Kidney (tissue), 22 donors: ENCODE measurements at places on chromosomes 6 and 20.

GRCh38 chr6:143959927-143960326 lies 48.1 kb downstream of the PLAGL1 start:
- DNase-seq, result no peak

DNA sequence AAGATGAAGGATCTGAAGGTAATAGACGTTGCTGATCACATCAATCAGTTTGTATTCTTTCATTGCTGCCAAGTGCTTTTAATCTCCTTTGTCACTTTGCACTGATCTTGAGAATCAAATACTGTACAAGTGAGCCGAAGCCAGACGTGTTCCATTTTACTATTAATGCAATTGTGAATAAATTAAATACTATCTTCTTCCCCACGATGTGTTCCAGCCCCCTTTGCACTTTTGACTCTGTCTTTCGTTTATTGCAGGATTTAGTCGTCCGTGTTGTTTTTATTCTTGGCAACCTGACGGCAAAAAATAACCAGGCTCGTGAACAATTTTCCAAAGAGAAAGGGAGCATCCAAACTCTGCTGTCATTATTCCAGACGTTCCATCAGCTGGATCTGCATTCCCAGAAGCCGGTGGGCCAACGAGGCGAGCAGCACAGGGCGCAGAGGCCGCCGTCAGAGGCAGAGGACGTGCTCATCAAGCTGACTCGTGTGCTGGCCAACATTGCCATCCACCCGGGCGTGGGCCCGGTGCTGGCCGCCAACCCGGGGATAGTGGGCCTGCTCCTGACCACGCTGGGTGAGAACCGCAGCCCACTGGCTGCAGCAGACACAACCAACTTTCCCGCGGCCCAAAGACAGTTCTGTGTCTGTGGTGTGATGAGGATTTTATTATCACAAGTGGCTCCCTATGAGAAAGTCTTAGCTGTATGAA lies 104.7 kb downstream of the ARMC2 start:
- no peak for DNase-seq

DNA sequence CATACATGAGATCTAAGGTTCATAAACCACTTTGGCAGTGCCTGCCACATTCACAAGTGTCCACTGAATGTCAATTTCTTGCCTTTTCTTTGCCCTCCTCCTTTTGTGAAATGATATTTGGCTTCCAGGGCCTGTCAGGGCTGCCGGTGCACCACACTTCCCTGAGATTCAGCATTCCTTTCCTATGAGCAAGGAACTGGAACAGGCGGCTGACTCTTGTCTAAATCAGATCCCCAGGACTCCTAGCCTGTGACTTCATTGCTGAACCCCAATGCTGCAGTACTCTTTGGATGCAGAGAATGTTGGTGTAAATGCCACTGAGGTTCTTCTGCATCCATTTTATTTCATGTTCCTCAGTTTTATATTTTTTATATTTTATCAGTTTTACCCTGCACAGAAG lies 172.2 kb downstream of the ARID1B start:
- DNase-seq, result no peak

DNA sequence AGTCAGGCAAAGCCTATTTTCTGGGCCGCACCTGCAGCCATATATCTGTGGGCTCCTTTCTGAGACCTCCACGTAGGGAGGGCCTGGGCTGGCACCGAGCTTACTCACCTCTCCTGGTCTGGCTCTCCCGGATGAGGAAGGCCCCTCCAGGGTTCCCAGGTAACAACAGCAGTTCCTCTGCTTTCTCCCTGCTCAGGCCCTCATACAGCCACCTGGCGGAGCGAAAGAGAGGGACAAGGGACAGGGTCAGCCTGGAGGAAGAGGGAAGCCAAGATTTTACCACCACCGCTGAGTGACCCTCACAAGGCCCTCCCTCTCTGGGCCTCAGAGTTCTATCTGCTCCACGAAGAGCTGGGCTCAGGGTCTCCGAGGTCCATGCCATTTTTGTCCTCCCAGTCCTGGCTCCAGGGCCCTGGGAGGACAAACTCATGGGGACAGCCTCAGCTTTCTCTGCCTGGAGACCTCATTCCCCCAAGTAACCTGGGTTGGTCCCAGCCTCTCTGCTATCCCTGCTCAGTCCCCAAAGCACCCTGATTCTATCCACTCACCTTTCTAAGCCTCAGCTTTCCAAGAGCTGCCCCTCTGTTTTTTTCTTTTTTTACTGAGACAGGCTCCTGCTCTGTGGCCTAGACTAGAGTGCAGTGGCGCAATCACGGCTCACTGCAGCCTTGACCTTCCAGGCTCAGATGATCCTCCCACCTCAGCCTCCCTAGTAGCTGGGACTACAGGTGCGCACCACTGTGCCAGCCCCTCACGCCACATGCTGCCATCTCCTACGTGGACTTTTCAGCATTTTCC lies 13.3 kb downstream of the SLA2 start:
- no peak for DNase-seq

DNA sequence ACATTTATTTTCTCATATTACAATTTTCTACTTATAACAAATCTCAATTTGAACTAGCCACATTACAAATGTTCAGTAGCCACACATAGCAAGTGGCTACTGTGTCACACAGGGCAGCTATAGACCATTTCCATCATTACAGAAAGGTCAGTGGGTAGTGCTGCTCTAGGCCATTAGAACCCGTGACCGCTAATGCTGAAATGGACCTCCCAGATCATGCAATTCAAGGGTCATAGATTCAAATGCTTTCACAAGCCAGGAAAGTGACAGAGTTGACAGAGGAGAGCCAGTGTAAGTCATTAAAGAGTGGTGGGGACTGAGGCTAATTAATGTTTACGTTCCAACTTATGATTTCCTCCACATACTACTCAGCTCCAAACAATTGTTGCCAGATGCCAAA lies 3.5 kb upstream of the OCSTAMP start:
- DNase-seq, result no peak

GRCh38 chr6:44923444-44923843 lies 404.7 kb upstream of the RUNX2 start:
- no peak for DNase-seq

DNA sequence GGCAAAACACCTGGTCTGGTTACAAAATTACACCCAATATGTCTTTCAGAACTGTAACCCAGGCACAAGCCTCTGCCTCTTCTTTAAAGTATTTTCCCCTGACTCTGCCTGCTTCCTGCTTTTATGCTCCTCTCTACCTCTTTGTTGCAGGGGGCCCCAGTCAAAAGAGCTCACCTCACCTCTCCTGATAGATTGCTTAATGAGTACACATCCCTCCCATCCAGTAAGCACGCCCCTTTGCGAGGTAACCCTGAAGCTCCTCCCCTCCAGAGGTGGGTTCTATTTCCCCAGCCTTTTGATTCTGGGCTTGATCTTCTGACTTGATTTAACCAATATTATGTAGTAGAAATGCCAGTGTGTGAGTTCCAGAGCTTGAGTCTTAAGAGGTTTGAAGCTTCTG lies 56.6 kb upstream of the EYA2 start:
- no peak for DNase-seq

DNA sequence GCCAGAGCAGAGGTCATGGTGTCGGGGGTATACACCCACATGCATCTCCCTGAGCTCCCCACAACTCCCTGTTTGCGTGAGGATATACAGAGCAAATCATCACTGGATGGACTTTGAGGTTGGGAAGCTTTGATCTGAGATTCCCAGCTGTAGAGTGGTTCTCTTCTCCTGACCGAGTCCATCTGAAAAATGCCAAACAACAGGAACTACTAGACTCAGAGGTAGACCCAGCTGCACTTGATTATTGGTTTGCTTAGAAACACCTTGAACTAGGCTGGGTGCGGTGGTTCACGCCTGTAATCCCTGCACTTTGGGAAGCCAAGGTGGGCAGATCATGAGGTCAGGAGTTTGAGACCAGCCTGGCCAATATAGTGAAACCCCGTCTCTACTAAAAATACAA lies 125.0 kb downstream of the UNC5CL start:
- DNase-seq, result no peak

GRCh38 chr20:54346276-54346675 lies 129.1 kb upstream of the DOK5 start:
- DNase-seq, result no peak
